Forelimb muscle (tissue), 1 donor: ENCODE measurements at places on chromosomes 5 and 9. TPM values are rescaled to one million over a fixed set of nuclear protein-coding genes. Genes with fewer than 3 reads are reported as not detected.

SLC34A1 gene
- not detected for polyA plus RNA-seq

GRCh38 chr9:1538301-1538700 is 476.8 kb upstream of the SMARCA2 start:
- DNase-seq = no peak

DNAI1 gene
- polyA plus RNA-seq = 0.24 TPM

INVS gene
- polyA plus RNA-seq = 11.8 TPM

- DNase-seq = no peak
Observed at GRCh38 chr5:67164856-67165525, 31.6 kb downstream of the CD180 start.

GRCh38 chr5:151221574-151221973 is 2.3 kb downstream of the CCDC69 start:
- no peak for DNase-seq

GADD45G gene
- polyA plus RNA-seq = 7.9 TPM

BSPRY gene
- polyA plus RNA-seq = 0.29 TPM

DNA sequence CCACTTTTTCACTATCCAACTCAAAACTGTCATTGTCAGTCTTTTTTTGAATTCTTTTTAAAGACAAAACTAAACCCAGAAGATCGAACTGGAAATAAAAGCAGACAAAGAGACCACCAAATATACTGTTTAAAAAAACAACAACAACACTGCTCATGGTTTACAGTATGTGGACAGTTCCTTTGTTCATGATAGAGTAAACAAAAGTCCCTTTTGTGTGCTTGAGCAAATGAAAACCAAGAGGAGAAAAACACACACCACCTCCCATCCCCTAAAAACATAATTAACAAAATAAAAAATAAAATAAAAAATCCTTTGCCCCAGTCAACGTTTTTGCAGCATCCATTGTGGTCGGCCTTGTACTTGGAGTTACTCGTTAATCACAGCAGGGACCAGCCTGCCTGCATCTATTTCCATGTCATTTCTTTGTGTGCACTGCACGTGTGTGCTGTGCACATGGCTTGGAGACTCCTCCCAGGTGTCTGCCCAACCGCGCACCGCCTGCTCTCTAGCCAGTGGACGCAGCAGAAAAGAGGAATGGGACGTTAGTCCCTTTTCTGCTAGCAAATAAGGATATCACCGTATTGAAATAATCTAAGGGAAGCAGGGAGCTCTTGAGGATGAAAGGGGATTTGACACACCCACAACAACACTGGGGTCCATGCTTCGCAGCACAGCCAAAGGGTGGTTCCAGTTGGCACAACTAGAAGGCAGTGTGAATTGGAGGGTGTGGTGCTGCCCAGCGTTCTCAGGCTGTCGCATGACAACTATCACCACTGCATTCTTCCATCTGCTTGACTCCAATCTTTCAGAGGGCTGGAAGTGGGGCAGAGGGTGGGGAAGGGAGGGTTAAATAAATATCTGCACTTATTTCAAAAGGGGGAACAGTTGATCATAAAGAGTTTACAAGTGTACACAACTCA is 130.0 kb downstream of the SEMA6A start:
- no peak for DNase-seq

ARHGEF39 gene
- 5.6 TPM for polyA plus RNA-seq

GABRA1 gene
- not detected for polyA plus RNA-seq

- no peak for DNase-seq
Observed at GRCh38 chr9:130892477-130893304, 3.9 kb downstream of the QRFP start.

- DNase-seq = no peak
Observed at GRCh38 chr5:144205141-144205551, 34.5 kb downstream of the KCTD16 start.

DNA sequence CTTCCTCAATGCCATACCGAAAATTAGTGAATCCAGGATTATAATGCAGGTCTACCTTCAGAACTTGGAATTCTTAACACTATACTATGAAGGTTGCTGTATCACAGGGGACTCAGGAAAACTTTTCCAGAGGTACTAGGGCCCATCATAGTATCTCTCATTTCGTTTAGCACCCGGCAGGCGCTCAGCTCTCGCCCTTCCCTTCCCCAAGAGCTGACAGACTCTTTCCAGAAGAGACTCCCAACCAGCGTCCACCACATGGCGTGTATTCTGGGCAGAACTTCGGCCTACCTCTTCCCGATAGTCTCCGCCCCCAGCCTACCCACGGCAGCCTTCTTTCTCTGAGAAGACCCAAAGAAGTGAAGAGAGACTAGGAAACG is 271 bp downstream of the NOL8 start:
- DNase-seq = peak; percentile 17

PKD2L2 gene
- polyA plus RNA-seq = 0.83 TPM

CD14 gene
- 18.3 TPM for polyA plus RNA-seq

PCDHGC5 gene
- 0.78 TPM for polyA plus RNA-seq

PLAC8L1 gene
- polyA plus RNA-seq = 0.73 TPM
